ENCODE measurements at places on chromosomes 7 and 10.

DNA sequence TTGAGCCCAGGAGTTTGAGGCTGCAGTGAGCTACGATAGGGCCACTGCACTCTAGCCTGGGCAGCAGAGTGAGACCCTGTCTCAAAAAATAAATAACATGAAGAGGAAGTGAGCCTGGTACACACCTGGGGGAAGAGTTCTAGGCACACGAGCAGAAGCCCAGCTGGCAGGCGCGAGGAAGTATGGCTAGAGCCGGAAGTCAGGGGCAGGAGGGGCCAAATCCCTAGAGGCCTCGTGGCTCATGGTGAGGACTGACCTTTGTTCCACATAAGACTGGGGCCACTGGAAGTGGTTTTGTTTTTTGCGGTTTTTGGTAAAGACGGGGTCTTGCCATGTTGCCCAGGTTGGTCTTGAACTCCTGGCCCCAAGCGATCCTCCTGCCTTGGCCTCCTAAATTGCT lies 117.6 kb downstream of the HIP1 start:
- DNase-seq: no peak

GRCh38 chr7:151539088-151539671 lies 19.5 kb upstream of the RHEB start:
- no peak for DNase-seq

- DNase-seq: no peak
Measured at GRCh38 chr10:71912431-71912830, 51.8 kb upstream of the CHST3 start.

DNA sequence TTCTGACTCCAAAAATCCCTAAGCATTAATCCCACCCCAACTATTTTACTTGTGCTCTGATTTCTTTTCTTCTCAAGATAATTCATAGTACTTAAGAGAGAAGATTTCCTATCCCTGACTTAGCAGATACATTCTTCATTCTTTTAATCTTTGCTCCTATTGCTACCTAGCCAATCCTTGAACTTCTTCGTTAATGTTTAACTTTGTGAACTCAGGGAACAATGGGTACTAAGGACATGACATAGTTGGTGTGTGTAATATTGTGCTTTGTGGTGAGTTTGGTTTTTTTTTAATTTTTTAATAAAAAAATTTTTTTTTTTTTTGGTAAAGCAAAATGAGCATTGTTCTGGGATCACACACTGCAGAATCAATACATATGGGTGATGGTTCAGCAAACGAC lies 166.2 kb downstream of the CHCHD3 start:
- DNase-seq: no peak

Data from effector CD8-positive, alpha-beta T cell (primary cell).